ENCODE measurements at places on chromosomes 6 and 20. TPM values are rescaled to one million over a fixed set of nuclear protein-coding genes. Genes with fewer than 3 reads are reported as not detected.

GRCh38 chr20:9566977-9567376 is 52.6 kb downstream of the LAMP5 start:
- no peak overlapping the region for H3K27ac ChIP-seq
- H3K27me3 ChIP-seq, result no peaks in the 10 kb centered on the region
- H3K4me3 ChIP-seq, result no peak overlapping the region
- no peaks in the 10 kb centered on the region for H3K36me3 ChIP-seq

DNA sequence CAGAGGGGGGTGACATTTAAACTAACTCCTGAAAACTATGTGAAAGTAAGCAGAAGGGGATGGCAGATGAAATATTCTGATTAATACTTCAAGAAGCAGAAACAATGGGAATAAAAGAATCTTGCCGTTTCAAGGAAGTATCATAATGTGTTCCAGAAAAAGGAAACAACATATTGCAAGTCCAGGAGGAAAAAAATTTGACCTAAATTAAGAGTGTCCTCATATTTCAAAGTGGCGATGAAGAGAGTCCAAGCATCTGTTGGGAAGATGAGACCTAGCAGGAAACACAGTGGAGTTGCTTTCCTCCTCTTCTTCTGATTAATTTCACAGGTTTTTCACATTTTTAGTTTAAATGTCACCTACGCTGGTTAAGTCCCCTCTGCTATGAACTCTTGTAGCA is 45.6 kb upstream of the TNFAIP3 start:
- no peak for DNase-seq
- H3K36me3 ChIP-seq, result no peaks in the 10 kb centered on the region
- H3K27me3 ChIP-seq, result no peaks in the 10 kb centered on the region
- no peak overlapping the region for H3K4me3 ChIP-seq
- no peak overlapping the region for H3K27ac ChIP-seq
- no peaks in the 10 kb centered on the region for H3K4me1 ChIP-seq

- no peak overlapping the region for H3K4me3 ChIP-seq
- no peak overlapping the region for H3K27ac ChIP-seq
- H3K36me3 ChIP-seq, result no peaks in the 10 kb centered on the region
- H3K27me3 ChIP-seq, result no peaks in the 10 kb centered on the region
- H3K4me1 ChIP-seq, result no peaks in the 10 kb centered on the region
These were observed 41.6 kb downstream of the PLCG1 start for GRCh38 chr20:41178904-41179432.

SIGLEC1 gene
- 2.7 TPM for total RNA-seq

DEFB115 gene
- not detected for total RNA-seq

SLC16A10 gene
- 31.8 TPM for total RNA-seq

EEF1A2 gene
- 11.8 TPM for total RNA-seq

WASF1 gene
- 5.7 TPM for total RNA-seq

MLN gene
- total RNA-seq, result not detected

ERGIC3 gene
- total RNA-seq, result 119 TPM

CCN6 gene
- total RNA-seq, result not detected

Measured in pancreas (tissue), 10 donors.